Cerebellar nuclear complex (tissue), 1 donor: ENCODE measurements at places on chromosomes 13 and 19.

- DNase-seq = no peak
These were observed 76.5 kb upstream of the RNF113B start for GRCh38 chr13:98253526-98253925.

GRCh38 chr13:44874886-44875630 is 114.2 kb downstream of the NUFIP1 start:
- DNase-seq = no peak

- no peak for DNase-seq
These were observed 95.9 kb downstream of the AKAP11 start for GRCh38 chr13:42367831-42368230.

DNA sequence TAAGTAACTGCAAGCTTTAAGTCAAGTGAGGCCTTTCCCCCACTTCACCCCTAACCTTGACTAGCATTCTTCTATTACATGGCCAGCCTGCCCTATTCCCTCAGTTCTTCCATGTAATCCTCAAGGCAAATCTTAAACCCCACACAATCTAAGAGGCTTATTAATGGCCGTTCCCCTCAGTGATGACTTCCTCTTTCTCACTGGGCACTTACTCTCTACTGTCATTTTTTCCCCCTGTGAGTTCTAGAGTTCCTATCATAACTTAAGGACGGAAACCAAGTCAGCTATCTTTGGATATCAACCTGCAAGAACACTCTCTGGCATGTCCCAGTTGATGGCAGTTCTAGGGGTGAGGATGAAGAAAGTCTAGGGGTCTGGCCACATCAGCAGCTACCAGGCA is 131.2 kb downstream of the DCLK1 start:
- DNase-seq = no peak

DNA sequence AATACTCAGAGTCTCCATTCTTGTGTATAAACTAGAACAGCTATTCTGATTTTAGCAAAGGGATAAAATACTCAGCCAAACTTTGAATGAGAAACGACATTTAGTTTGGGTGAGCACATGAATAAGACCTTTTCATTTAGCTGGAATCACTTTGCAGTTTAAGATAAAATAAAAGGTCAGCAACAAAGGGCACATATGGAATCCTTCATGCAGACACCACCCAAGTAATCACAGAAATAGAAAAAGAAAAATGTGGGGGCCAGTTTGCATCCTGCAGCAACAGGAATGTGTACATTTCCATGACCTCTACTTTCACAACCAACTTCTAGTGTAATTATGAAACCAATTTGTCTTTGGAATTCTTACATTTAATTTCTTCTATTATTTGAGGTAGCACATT is 1637.4 kb downstream of the PCDH9 start:
- no peak for DNase-seq

GRCh38 chr19:54151362-54152035 is 8.0 kb downstream of the LENG1 start:
- no peak for DNase-seq

GRCh38 chr19:30685426-30686000 is 313.3 kb downstream of the ZNF536 start:
- no peak for DNase-seq

DNA sequence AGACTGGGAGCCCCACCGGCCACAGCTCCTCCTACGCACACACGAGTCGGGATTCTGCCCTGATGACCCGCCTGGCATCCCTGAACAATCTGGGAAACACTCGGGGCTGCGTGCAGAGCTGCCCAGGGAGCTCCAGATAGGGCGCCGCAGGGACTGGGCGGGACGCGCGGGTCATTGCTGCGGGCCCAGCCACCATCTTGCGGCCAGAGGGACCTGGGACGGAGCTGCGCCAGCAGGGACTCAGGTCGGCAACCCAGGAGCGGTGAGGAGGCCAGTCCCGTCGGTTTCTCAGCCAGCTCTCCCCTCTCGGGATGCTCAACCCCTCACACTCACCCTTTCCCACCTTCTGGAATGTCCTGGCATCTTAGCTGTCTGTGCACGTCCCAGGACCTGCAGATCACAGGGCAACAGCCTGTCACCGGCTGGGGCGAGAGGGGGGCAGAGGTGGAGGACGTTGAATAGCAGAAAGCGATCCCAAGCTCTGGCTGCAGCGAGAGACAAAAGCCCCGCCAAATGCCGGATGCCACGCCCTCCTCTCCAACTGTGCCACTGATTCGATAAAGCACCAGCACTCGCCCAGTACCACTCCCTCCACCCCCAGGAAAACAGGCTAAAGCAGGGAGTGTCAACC is 20.4 kb upstream of the ZNF91 start:
- DNase-seq = peak; percentile 32

GRCh38 chr19:5136073-5136855 is 167.4 kb downstream of the KDM4B start:
- no peak for DNase-seq

- no peak for DNase-seq
These were observed 30.0 kb upstream of the ISYNA1 start for GRCh38 chr19:18467978-18468377.

DNA sequence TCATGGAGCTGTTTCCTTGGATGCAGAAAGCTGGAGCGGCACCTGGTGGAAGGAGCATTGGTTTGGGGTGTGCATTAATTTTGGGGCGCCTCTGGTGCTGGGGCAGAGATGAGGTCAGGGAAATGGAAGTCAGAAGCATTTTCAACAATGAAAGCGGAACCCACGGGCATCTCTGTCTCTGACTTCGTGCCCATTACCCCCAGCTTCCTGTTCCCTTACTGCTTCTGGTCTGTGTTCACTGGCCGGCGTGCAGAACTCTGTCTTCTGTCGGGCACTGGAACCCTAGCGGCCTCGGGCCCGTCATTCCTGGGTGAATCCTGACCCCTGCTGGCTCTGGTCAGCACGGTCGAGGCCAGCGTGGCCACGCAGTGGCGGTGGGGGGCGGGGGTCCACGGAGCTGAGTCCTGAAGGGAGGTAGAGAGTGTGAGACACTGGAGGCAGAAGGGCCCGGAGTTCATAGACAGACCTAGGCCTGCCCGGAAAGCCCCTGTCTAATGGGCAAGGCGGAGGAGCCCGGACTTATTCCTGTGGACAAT is 7.9 kb upstream of the LINGO3 start:
- no peak for DNase-seq

DNA sequence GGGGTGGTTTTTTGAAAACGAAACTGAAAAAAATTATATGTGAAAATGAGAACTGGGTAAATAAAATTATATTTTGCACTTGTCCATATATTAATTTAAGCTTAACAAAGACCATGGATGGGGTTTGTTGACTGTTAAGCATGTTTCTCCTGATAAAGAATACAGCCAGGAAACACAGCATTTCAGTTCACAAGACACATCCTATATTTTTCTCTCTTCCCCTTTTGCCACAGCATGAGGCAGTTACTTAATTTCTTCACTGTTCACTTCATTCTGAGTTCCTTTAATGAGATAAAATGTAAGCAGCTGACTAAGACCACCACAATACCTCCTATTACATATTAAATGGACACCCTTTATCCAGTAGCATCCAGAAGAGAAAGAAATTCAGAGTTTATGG is 64.0 kb downstream of the RXFP2 start:
- DNase-seq = no peak

DNA sequence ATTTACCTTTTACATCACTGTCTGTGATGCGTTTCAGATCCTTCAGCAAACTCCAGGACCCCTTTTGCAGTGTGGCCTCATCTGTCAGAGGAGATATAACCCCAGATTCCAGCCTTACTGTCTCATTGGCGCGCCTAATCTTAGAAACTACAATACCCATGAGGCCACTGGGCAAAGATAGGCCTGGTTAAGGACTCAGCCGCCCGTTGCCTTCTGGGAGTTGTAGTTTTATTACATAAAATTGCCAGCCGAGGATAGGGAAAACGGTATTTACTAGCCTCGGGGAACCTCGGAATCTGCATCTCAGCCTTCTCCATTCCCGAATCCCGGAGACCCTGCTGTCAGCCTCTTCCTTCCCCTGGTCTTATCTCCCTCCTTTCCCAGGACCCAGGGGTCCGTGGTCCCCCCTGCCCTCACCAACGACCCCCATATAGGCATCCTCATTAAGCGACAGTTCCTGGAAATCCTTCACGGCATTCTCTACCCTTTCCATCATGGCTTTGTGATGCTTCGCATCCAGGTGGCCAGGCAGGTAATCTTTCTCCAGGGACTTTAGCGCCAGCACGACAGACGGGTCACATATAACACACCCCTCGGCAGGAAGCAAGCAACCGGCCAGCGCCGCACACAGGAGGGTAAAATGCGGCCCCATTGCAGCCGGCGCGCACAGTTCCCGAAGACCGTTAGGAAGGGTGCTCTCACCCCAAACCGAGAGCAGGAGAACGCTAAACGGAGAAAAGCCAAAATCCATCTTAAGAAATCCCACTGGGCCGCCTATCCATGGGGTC is 1.3 kb downstream of the IZUMO1 start:
- DNase-seq = peak; percentile 61

DNA sequence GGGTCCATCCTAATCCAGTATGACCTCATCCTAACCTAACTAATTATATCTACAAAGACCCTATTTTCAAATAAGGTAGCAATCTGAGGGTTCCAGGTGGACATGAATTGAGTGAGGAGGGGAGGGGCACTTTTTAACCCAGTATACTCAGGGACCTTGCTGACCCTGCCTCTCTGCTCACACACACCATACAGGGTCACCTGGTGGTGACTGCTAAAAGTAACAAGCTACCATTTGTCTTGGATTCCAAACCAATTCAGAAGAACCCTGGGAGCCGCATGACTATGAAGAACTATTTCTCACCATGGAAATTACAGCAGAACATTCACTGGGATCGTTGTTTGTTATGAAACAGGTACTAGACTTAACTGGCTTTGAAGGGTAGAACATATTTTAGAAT is 151.9 kb downstream of the LACC1 start:
- DNase-seq = no peak

GRCh38 chr13:57799624-57800023 is 168.1 kb downstream of the PCDH17 start:
- DNase-seq = no peak

- no peak for DNase-seq
These were observed 10.3 kb upstream of the GARIN5A start for GRCh38 chr19:50486823-50487515.

DNA sequence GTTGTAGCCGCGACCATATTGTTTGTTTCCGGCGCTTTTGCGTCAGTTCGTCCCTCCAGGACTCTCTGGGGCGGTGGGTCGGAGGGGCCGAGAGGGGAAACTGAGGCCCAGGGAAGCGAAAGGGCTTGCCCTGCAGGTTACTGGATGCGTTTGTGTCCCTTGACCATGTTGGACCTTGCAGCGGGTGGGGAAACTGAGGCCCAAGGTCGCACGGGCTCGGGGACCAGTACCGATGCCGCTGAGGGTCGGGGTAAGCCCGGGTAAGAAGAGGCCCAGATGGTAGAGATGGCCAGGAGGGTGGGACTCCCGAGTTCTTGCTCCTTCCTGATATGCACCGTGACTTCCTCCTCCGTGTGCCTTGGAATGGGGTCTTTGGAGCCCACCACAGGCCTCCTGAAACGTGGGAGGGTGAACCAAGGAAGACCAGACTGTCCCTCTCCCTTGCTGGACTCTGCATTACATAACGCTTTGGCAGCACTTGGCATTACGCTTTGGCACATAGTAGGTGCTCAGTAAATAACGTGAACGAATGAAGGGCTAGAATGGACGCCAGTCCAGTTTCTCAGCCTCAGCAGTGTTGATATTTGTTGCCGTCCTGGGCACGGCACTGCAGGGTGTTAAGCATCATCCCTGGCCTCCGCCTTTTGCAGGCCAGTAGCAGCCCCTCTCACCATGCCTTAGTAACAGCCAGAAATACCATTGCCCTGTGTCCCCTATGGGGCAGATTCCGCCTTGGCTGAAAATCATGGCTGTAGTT is 743 bp downstream of the CHAF1A start:
- DNase-seq = no peak

DNA sequence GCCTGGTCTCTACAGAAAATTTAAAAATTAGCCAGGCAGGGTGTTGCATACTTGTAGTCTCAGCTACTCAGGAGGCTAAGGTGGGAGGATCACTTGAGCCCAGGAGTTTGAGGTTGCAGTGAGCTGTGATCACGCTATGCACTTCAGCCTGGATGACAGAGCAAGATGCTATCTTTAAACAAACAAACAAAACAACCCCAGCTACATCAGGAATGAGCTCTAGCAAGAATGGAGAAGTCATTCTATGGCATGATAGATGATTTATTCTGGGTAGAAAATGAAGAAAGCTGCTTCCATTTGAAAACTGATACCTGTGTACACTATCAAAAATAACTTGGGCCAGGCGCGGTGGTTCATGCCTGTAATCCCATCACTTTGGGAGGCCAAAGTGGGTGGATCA is 15.8 kb upstream of the SHISA2 start:
- DNase-seq = no peak

DNA sequence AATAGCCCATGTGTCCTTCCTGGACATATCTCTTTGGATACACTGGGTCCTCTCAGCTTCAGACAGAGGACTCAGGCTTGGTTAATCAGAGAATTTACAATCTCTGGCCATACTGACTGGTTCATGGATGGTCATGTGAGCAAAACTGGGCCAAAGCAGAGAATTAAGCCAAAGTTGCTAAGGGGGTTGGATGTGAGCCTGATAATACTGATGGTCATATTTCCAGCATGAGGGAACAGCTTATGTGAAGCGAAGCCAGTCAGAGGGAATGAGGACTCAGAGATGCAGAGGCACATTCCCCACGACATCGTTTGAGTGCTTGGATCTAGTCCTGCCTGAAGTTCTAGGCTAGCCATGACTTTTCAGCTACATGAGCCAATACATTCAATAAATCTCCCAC is 22.0 kb upstream of the LRRC4B start:
- no peak for DNase-seq

DNA sequence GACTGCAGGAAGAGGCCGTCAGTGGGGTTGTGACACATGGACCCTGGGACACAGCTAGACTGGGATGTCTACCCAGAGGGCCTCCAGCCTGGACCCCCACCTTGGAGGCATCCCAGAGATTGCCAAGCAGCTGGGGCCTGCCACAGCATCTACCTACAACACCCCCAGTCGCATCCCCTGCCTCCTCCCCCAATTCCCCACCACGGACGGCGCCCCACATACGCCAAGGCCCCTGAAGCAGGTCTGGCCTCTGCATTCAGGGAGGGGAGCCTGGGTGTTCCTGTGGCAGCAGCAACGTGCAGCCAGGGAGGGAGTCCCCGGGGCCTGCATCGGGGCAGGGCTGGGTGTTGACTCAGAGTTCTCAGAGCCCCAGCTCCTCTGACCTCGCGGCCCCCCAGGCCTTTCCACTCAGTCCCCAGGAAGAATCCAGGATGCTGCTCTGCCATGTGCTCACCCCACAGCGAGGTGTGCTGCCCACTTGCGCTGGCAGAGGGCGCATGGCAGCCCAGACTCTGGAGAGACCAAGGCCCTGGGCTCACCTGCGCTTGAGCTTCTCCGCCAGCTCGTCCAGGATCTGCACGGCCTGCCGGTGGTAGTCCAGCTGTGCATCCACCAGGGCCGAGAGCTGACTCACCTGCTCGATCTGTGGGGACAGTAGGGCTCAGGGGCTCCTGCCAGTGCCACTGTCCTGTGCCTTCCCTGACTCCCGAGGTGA is 19.6 kb downstream of the MPND start:
- DNase-seq = no peak

GRCh38 chr19:5123646-5124045 is 154.7 kb downstream of the KDM4B start:
- no peak for DNase-seq

- DNase-seq = no peak
These were observed 9.6 kb upstream of the TPM4 start for GRCh38 chr19:16066611-16067104.

- no peak for DNase-seq
These were observed 8.0 kb downstream of the DNASE2 start for GRCh38 chr19:12872941-12873890.
